GM06990 (cell line): ENCODE measurements at places on chromosomes 3 and 15.

DNA sequence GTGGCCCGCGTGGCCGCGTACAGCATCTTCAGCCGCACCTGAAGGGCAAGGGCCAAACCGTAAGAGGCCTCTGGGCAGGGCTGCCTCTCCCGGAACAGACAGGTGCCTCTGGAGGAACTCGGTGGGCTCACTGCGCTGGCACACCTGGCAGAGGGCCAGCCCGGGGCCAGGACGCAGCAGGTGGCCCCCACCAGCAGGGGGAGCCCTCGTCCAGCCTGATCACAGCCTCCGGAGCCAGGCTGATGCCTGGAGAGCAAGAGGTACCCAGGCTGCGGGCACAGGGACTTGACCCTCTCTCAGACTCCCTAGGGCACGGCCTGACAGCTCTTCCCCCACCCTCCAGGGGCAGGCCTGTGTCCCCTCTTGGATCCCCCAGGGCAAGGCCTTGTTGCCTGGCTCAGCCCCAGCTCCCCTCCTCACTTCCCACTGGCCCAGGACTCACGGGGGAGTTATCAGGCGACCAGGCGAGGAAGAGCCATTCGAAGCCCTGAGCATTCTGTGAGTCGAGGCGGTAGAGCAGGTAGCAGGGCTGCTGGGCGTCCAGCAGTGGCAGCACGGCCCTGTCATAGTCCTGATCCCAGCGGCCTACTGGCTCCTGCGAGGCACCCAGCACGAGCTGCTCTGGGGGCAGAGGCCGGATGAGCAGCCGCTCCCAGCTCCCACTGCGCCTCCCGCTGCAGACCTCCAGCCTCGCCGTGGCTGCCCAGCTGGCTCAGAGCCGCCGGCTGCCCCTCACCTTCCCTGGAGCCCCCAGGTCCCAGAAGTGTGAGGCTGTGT lies 6.2 kb upstream of the TLR9 start:
- peak; percentile 70 for DNase-seq

- DNase-seq, result no peak
Measured at GRCh38 chr3:43142472-43142871, 36.6 kb upstream of the POMGNT2 start.

DNA sequence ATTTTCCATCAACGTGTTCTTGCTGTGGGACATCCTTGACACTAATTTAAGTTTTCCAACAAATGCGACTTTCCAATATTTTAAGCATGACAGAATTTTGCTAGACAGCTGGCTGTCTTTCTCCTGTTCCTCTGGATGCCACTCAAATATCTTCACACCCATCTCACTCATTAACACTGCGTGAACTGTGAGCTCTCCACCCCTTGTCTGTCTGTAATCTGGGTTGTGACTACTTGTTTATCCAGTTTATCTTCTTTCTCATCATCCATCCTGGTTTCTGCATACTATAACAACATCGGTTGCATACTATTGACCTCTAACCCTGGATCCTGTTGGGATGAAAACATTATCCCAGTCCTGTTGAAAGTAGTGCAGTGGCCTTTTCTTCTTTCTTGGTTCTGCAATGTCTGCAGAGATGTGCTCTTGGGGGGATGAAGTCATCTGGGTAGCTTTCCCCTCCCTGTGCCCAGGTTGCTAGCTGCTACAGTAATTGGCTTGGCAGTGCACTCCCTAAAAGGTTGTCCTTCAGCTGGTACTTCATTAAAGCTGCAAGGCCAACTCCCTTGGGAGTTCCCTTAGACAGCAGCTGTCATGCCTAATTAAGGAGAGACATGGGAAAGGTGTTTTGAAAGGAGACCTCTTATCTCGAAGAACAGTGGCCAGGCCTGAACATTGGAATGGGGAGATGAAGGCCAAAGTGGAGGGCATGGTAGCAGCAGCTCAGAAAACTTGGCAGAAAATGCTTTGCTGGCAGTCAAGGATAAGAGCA lies 24.7 kb downstream of the KAT2B start:
- DNase-seq, result no peak

DNA sequence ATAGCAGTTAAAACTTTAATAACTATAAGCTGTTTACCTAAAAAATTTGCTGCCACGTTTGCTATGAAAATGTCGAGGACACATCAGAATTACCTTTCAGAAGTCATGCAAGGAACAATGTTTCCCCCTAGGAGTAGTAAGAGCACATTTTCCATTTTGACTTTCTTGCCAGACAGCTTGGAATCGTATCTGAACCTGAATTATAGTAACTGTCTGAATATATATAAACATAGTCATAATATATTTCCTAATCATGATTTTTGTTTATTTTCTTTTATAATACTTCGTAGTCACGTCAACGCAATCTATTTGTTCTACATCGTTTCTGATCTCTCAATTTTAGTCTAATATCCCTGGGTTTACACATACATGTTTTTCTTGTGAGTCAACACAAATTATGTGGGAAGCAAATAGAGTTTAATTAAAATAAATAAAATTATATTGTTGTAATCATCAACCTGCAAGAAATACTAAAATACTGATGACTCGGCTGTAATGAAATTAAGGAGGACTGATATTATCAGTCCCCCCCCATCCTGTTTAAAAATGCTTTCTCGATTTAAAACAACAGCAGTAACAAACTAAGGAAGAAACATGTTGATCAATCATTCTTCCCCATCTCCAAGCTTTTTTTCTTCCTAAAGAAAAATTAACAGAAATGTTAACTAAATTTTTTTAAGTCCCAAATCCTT lies 78.4 kb downstream of the MME start:
- no peak for DNase-seq

GRCh38 chr3:193982258-193982659 lies 153.7 kb upstream of the HES1 start:
- no peak for DNase-seq

GRCh38 chr3:170233530-170233929 lies 11.3 kb downstream of the PRKCI start:
- DNase-seq, result no peak

DNA sequence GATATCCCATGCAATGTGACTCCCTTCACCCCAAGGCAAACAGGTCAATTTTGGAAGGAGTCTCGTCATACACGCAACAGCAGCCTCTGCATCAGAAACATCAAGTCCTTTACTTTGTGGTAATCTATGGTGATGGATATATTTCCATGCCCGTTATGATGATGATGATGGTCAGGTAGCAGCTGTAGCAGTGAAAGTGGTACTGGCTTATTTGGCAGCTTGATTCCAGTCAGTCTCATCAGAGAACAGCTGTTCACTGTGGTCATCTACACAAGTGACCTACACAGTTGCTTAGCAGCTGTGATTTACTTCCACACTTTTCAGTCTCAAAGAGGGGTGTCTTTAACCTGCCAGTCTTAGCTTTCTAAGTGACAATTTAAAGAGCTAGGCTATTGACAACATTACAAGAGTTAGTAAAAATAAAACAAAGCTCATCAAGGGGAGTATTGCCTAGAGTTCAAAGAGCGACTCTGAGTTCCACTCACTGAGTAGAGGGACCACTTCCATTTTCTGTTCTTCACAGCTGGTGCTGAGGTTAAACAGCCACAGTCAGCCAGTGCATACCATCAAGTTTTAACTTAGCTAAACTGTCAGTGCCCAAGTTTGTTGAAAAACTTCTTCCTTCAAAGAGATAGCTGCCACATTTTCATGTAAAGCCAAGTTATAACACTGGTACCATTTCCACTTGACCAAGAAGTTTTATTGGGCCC lies 587.4 kb upstream of the KCNMB2 start:
- DNase-seq, result no peak

GRCh38 chr3:29347412-29347811 lies 66.5 kb downstream of the RBMS3 start:
- DNase-seq, result no peak

DNA sequence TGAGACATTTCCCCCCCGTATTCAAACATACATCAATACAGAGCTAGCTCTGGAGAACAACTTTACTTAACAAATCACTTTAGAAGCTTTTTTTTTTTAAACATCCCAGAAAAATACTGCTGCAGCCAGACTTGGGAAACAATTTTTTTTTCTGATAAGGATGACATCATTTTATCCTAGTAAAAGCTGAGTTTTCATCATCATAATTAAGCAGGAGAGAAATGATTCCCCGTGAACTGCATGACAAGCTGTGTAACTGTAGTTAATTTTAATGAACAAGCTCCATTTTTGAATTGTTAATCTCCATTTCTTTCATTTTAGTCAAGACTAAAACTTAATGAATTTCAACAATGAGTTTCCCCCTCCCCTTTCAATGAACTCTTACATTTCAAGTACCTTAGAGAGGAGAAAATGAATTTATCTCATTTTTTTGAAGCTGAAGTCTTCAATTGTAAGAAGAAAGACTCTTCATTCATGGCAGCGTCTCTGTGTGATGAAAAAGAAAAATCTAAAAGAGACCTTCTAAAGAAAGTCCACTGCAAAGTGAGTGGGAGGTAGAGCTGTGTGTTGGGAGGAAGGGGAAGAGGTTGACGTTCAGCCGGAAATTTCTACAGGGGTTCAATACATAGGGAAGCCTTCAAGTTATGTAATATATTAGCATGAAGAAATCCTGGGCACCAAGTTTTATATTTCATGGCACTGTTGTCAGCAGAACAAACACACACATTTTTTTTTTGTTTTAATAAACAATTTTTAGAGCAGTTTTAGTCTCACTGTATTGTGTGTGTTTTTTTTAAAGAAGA lies 31.7 kb downstream of the HES1 start:
- no peak for DNase-seq

GRCh38 chr3:42780892-42781700 lies 8.0 kb upstream of the CCDC13 start:
- DNase-seq, result peak; percentile 20

DNA sequence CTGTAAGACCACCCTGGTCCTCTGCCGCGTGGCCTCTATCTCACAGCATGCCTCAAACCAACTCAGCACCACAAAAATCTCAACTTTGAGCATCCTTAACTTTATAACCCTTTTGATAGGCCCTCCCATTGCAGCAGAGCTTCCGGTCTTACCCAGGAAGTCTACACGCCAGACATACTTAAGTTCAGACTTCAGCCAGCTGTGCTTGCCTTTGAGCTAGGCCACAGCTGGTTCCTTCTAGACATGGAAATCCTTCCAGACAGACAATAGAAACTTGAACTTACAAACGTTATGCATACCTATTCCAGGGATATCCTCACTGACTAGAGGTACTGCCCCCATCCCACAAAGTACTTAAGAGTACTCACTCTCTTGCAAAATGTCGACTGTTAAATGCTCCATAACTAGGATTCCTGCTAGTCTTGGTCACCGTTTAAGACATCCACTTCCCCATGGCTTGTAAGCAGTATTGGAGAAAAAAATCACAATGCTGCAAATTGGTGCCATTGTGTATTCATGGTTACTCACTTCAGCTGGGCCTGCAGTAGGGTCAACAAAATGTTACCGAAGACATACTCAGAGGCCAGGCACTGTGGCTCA lies 183.5 kb downstream of the TBL1XR1 start:
- DNase-seq, result no peak

GRCh38 chr3:144380849-144381248 lies 409.2 kb downstream of the DIPK2A start:
- DNase-seq, result no peak

DNA sequence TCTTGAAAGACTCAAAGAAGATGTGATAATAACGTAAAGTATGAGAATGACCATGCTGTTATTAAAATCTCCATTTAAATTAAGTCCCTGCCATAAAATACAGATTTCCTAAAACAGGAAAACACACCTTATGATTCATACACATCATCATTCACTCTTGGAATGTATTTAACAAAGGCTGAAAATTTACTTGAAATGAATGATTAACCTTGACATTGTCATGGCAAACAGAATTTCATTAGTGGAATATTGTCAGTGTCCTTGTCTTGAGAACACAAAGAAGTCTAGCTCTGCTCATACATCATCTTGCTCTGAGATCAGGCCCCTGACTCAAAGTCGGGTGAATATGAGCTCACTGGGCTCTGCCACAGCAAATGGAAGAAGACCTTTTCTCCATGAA lies 313.9 kb downstream of the FGF12 start:
- no peak for DNase-seq

- no peak for DNase-seq
Measured at GRCh38 chr3:52291508-52292181, 4.0 kb downstream of the GLYCTK start.

DNA sequence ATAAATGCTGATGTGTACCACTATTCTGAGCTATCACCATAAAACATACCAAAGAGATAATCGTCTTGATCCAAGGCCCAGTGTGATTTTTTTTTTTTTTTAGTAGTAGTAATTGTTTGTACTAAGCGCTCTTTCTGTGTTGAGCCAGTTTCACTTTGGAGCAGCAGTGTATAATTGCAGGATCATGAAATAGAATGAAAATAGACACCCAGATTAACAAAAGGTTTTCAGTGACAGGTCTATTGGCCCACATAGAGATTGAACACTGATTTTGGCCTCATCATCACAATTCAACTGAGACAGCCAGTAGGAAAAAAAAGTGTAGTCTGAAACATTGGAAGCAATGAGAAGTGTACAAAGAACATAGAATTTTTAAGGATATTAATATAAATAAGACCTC lies 749.8 kb downstream of the NAALADL2 start:
- DNase-seq, result no peak

- no peak for DNase-seq
Measured at GRCh38 chr15:57680021-57680420, 26.5 kb upstream of the POLR2M start.

DNA sequence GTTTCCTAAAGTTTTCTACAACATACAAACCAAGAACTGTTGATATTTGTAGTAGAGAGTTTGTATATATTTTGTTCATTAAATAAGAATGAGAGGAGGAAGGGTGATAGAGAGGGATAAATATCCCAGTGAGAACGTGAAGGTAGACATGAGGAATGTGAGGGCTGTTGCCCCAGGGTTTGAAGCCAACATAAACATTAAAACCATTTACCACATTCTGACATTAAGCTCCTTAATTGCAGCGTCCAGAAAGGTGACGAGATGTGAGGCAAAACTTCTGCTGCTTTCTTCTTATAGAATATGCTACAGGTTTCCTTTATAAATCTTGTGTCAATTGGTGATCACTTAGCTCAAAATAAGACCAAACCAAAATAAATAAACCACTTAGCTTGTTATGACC lies 267.8 kb upstream of the CNTN4 start:
- DNase-seq, result no peak

DNA sequence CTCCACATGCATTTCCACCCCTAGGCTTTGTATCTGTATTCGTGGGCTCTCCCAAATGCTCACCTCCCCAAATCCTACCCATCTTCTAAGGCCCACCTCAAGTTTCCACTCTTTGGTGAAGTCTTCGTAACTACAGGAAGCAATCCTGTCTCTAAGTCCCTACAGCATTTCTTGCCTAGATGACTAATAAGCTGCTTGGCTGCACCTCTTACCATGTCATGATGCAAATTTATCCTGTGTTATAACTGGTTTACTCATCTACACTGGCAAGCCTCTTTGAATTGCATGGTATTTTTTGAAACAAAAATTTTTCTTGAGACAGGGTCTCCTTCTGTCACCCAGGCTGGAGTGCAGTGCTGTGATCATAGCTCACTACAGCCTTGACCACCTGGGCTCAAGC lies 73.3 kb downstream of the SETMAR start:
- no peak for DNase-seq

GRCh38 chr3:171000281-171000680 lies 26.2 kb downstream of the SLC2A2 start:
- no peak for DNase-seq

GRCh38 chr3:197593046-197593380 lies 37.2 kb upstream of the BDH1 start:
- DNase-seq, result no peak
